ENCODE measurements at places on chromosomes 7 and 10.

DNA sequence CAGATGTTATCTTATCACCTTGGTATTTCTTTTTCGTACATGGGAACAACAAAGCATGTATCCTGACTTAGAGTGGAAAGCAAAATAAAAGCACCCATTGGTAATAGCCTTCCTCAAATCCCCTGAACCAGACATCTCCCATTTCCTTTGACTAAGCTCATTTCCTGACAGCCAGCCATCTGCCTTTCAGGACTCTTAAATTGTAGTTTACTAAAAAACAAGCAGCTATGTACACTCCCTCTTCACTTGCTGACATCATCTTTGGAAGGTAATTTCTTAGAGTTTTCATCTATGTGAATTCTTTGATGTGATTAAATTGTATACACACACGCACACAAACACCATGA lies 40.7 kb downstream of the ARL4A start:
- no peak for DNase-seq

GRCh38 chr7:38781991-38782390 lies 127.0 kb downstream of the VPS41 start:
- DNase-seq, result no peak

- no peak for DNase-seq
These were observed at the start of gene MMP21 for GRCh38 chr10:125775491-125776106. Gene MMP21, minus strand, starts transcription at chr10:125775821. Its CDS starts 0 bp downstream, at chr10:125775821.

- DNase-seq, result no peak
These were observed 995 bp upstream of the CLDN3 start for GRCh38 chr7:73770860-73771670.
